ENCODE measurements at places on chromosomes 12 and 14.

DNA sequence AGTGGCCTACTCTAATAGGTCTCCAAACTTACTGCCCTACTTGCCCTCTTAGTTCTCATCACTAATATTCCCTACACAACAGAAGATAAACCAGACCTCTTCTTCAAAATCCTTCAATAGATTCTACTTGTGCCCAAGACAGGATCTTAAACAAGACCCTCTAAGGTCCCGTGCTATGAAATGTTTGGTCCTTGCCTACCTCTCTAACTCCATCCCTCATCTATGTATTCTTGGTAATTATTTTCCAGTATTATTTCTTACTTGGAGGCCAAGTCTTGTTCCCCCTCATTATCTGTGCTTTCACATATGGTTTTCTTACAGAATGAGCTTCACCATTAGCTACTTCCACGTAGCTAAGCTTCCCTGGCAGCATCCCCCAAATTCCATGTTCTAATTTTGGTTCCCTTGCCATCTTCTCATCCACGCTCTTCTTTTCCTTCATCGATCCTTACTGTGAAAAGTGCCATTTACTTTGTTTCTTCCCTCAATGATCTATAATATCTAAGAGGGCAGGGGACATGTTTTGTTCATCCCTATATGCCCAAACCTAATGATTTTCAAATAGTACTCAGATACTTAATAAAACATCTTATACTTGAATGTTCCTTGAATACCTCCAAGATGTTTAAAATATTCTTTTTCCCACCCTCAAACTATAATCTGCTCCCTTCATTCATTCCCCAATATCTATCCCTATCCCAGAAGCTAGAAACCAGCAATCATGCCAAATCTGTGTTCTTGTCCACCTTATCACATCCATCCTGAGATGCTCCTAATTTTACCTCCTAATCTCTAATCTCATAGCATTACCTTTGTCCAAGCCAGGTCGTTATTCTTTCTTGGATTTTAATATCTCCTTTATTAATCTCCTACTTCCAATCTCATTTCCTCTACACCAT, 10.1 kb downstream of the HNRNPC start:
- DNase-seq: no peak

DNA sequence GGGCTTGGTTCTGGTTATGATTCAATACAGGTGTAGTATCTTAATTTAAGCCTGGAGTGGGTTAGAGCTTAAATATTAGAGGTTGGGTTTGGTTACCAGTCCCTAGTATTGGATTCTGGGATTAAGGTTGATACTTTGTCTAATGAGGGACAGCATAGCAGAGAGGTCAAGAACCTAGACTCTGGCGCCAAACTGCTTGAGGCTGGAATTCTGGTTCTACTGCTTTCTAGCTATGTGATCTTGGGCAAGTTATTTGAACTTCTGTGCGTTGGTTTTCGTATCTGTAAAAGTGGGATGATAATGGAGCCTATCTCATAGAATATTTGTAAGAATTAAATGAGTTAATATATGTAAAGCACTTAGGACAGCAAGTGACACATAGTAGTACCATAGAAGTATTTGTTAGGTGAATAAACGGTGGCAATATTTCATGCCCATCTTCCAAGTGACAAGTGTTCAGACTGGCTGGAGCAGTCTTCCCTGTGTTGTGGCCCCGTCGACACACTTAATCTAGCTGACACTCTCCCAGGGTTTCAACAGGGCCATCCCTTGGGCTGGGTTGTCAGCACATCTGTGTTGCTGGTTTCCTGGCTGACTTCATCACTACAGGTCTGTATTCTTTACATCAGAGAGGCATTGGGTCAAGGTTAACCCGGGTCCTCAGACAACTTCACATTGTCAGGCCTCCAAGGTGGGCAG, 3.0 kb downstream of the ENDOU start:
- no peak for DNase-seq

GRCh38 chr12:31363416-31363809, 37.5 kb upstream of the SINHCAF start:
- DNase-seq: no peak

DNA sequence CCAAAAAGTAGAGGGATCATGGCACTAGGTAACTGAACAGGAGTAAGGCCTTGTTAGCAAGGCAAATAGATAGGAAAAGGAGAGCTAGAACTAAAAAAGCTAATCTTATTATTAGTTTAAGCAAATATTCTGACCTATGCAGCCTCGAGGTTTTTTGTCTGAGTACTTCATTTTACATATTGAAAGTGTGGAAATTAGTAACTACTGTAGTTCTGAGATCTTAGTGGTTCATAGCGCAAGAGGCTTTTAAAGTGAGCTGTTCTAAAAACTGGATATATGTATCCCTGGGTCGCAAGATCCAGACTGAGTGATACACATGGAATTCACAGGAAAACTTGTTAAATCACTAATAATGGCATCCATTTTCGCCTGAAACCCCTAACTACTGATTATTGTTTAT, 411.0 kb upstream of the SOX5 start:
- DNase-seq: no peak

GRCh38 chr12:57342207-57342691, 88.6 kb downstream of the R3HDM2 start:
- DNase-seq: no peak

GRCh38 chr12:20356048-20356447, 12.3 kb upstream of the PDE3A start:
- no peak for DNase-seq
